ENCODE measurements at places on chromosomes 2 and 18.
A peak's percentile ranks its signal among the peaks of the same experiment; 100 is the strongest.

GRCh38 chr2:207694811-207695281 lies 16.6 kb upstream of the CCNYL1 start:
- DNase-seq: no peak

GRCh38 chr18:26482569-26482968 lies 65.8 kb downstream of the KCTD1 start:
- no peak for DNase-seq

DNA sequence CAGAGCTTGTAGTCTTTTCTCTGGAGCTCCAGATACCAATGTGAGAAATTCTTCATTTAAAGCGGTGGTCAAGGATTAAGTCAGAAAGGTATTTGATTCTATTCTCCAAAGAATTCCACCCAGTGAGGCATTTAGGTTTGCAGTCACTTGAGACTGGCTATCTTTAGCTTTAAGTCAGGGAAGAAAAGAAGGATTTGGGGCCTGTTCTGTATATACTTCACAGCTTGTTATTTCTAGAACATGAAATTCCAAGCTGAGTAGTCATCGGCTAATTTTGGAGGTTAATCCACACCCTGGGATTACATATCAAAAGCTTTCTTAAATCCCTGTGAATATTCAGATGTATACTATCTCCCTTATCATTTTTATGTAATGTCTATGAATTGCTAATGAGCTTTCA lies 39.4 kb downstream of the MYOM1 start:
- DNase-seq: no peak

- DNase-seq: no peak
These were observed 25.7 kb downstream of the SULT1C4 start for GRCh38 chr2:108403494-108403893.

GRCh38 chr2:175432021-175432420 lies 250.5 kb upstream of the ATP5MC3 start:
- no peak for DNase-seq

DNA sequence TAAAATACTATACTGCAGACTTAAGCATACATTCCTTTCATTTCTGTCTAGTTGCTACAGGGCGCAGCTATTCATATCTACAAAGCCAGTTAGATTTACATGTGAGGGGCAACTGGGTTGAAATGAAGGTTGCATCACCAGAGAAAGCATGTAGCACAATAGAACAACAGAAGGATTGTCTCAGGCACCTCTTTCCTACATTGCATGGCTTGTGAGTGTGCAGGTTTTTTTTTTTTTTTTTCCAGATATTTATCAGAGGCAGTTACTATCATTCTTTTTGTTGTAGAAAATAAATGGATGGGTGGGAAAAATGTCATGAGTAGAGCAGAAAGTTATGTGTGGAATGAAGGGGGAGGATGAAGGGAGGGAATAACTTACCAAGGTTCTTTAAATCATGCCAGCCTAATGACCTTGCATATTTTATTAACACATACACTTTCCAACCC lies 86.8 kb downstream of the ERBB4 start:
- no peak for DNase-seq

GRCh38 chr18:35451032-35451431 lies 46.7 kb downstream of the INO80C start:
- DNase-seq: no peak

DNA sequence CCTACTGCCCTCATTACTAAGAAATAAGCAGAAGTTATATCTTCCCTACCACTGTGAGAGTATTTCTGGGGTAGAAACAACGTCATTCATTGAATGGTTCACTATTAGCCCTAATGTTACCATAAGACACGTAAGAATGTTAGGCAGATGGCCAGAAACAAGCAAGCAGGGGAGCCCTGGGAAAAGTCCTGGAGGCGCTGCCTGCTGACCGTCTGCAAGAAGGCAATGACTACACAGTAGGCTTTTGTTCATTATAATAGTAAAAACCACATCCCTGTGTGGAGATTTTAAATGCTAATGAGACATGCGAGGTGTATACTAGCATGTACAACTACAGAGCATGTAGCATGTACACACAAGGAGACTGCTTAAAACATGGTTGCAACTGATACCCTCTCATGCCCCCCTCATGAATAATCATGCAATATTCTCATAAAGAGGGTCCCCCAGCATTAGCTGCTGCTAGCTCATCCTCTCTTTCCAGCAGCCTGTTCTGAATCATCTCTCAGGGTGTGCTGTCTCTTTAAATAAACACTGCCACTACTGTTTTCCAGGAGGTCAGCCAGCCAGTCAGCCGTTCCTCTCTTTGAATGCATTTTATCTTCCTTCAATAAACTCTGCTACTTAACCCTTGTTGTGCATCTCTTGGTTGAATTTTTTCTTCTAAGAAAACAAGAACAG lies 23.6 kb downstream of the SUCLG1 start:
- DNase-seq: no peak

DNA sequence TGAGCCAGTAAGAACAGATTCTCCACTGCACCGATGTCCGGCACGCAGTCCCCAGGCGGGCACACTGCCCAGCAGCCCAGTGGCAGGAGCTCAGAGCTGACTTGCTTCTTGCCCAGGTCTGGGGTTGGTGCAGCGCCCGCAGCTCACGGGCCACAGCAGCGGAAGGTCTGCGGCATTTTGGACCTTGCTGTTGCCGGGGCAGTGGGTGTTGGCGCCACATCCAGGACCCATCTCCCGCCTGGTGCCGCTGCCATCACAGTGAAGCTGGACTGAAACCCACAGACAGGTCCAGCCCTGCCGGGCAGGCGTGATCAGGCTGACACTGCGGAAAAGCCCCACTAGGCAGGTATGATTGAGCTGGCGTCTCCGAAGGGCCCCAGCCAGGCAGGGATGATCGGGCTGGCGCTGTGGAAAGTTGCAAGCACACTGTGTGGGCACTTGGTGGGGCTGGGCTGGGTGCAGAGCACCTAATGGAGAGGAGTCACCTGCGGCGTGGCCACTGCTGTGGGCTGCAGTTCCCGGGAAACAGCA lies 75.5 kb downstream of the SLC66A2 start:
- DNase-seq: no peak

DNA sequence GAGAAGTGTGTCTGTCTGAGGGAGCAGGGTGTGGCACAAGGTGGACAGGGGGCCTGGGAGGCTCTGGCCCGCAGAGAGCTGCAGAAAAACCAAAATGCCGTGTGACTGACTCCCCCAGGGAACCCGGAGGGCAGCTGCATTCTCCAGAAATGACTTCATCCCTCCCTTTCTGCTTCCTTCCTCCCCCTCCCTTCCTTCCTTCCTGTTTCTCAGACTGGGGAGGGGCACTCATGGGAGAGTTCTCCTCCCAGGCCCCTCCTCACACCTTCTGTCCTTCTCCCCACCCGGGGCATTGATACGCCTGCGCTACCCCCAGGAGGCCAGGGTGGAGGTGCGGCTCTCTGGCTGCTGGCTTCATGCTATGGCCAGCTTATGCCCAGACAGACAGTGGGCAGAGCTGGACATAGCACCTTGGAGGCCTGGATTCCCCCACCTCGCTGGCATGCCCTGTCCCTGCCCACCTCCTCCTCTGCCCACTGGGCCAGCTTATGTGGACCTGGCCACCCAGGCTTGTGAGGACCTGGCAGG lies 8.2 kb upstream of the GPR17 start:
- no peak for DNase-seq

DNA sequence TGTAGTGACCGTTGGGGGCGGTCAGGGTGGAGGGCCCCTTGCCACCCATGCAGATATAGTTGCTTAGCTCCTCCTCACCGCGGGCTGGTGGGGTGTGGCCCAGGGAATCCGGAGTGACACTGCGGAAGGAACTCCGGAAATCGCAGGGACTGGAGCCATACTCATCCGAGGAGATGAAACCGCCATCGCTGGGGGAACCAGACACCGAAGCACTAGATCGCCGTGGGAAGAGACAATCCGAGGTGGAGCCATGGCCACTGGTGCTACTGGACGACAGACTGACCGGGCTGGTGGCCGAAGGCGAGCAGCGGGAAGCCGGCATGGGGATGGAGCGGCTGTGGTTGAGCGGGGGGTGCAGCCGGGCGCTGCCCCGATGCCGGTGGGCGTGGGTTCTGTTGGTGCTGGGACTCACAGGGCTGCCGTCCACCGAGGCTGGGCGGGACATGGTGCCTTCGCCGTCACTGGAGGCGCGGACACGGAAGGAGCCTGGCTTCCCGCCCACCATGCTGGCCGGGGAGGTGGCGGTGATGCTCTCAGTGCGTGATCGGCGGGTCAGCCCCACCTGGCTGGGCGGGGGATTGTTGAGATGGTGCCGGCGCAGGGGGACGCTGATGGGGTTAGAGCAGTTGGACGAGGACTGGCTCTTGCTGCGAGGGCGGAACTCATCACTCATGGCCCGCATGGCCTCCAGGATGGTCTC lies 2.2 kb downstream of the IRS1 start:
- DNase-seq: no peak

DNA sequence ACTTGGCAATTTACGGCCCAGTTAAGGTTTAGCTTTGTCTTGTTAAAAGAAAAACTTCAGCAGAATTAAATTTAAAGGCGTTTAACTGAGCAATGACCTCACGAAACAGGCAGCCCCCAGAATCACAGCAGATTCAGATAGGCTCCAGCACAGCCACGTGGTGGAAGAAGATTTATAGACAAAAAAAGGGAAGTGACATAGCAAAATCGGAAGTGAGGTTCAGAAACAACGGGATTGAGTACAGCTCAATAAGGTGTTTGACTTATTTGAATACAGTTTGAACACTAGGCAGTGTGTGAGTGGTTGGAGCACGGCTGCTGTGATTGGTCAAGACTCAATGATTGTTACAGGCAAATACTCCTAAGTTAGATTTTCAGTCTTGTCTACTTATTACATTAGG lies 79.8 kb downstream of the MOGAT1 start:
- no peak for DNase-seq

- DNase-seq: no peak
These were observed 43.5 kb downstream of the COX7A2L start for GRCh38 chr2:42317486-42317885.

DNA sequence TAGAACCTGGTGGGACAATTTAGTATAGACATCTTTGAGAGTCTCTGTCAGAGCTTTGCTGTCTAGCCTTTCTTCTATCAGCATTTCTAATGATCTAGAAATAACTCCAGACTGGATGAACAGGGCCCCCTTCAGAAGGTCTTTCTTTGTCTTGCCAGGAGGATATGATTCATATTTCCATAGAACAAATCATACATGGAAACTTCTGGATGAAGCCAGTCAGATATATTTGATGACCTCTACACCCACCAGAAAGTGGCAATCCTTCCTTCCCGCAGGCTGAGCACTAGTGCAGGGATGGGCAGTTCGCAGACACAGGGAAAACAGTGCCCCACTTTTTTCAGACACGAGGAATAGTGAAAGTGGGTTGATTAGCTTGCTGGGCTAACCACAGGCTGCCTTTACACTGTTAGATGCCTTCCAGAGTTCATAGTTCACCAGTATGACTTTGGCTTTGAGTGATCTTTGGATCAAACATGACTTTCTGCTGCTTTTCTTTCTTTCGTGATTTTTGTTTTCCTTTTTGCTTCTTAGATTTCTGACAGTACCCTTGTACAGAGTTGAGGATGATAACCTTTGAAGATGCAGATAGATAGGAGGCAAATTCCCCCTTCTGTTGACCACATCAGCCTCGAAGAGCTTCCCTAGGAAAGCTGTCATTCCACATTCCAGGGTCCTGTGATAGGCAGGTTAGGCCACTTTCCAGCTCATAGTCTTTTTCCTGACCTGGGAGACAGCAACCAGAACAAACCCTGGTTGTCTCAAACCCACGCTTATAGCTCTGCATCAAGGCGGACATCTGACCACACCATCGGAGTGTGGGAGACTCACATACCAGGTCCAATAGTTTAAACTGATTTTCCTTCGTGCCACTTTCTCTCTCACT lies 237.0 kb downstream of the ZNF407 start:
- no peak for DNase-seq

GRCh38 chr18:48521723-48522122 lies 17.1 kb upstream of the CTIF start:
- no peak for DNase-seq

DNA sequence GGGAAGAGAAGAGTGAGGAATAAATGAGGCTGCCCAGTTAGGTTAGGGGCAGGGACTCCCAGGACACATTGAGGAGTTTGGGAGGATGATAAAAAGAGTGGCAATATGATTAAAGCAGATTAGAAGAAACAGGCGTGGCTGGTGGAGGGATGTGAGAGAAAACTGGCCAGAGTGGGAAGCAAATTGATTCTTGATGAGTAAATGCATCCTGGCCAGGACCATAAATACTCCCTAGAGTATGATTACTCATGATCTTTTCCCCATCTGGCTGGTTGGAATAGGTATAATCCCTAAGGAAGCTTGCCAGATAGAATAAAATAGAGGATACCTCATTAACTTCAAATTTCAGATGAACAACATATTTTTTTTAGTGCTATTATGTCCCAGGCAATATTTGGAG lies 21.5 kb upstream of the DAW1 start:
- no peak for DNase-seq

- DNase-seq: no peak
These were observed 7.7 kb downstream of the ITSN2 start for GRCh38 chr2:24352664-24353063.

- DNase-seq: peak; percentile 15
These were observed 16.9 kb downstream of the C2orf74 start for GRCh38 chr2:61178603-61179545.

- no peak for DNase-seq
These were observed 87.4 kb downstream of the MDH1 start for GRCh38 chr2:63676135-63676534.

DNA sequence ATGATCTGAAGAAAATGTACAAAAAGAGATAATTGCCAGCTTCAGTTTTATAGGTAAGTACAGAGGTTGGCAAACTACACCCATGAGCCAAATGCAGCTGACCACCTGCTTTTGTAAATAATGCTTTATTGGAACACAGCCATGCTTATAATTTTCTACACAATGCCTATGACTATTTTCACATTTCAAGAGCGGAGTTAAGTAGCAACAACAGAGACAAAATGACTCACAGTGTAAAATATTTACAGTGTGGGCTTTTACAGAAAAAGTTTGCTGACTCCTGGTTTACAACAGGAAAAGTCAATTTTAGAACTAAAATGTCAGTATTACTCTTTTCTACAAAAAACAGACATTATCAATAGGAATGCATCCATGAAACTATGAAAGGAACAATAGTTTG lies 26.0 kb downstream of the CWC22 start:
- DNase-seq: no peak

DNA sequence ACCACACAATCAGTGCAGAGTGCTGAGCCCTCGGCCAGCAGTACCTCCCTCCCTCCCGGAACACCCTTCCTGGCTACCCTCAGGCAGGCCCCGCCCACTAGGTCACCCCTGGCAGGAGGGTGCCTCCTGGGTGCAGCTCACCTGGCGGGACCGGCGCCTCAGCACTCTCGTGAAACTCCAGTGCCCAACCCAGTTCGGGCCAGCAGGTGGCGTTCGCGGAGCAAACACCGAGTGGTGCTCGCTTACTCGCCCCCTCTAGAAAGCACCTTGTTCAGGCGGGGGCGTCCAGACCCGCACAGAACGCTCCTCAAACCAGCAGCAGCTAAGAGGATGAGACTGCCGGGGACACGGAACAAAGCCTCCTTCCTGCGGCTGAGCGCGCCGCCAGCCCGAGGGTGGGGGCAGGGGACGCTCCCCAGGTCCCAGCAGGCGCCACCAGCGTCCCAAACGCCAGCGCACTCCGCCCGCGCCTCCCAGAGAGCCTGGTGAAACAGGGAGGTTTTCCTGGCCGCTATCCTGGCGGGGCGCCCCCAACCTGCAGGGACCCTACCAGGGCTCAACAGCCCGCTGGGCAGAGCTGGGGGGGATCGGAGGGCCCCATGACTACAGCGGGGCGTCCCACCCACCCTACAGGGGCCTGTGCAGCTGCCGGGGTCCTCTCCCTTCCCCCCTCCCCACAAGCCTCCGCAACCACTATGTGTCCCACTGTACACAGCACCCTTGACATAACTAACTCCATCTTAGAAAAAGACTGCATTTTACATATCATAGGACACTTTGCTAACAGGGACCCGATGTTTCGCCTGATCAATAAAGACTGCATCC lies 44.7 kb downstream of the MRPS5 start:
- peak; percentile 75 for DNase-seq
